ENCODE measurements at places on chromosomes 4 and X.

DNA sequence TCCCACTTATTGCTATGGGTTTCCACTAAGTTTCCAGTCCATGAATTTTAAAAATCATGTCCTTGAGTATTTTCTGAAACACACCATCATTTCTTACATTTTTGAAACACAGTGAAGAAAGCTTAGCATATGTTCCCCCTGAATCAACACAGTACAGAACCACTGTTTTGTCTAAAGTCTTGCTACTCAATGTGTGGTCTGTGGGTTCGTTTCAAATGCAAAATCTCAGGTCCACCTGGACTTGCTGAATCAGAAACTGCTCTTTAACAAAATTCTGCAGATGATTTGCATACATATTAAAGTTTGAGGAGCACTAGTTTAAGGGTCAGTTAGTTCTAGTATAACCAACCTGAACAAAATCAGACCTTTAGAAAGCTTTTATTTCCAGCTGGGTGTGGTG lies 60.4 kb downstream of the SUPT20HL2 start:
- no peaks in the 10 kb centered on the region for H3K27me3 ChIP-seq
- H3K4me1 ChIP-seq: no peaks in the 10 kb centered on the region
- no peak for DNase-seq
- no peaks in the 10 kb centered on the region for H3K36me3 ChIP-seq

- no peaks in the 10 kb centered on the region for H3K27me3 ChIP-seq
- H3K4me3 ChIP-seq: no peak overlapping the region
- no peaks in the 10 kb centered on the region for H3K36me3 ChIP-seq
- H3K27ac ChIP-seq: no peak overlapping the region
Measured at GRCh38 chr4:15875663-15876460, 62.7 kb downstream of the FGFBP1 start.

DNA sequence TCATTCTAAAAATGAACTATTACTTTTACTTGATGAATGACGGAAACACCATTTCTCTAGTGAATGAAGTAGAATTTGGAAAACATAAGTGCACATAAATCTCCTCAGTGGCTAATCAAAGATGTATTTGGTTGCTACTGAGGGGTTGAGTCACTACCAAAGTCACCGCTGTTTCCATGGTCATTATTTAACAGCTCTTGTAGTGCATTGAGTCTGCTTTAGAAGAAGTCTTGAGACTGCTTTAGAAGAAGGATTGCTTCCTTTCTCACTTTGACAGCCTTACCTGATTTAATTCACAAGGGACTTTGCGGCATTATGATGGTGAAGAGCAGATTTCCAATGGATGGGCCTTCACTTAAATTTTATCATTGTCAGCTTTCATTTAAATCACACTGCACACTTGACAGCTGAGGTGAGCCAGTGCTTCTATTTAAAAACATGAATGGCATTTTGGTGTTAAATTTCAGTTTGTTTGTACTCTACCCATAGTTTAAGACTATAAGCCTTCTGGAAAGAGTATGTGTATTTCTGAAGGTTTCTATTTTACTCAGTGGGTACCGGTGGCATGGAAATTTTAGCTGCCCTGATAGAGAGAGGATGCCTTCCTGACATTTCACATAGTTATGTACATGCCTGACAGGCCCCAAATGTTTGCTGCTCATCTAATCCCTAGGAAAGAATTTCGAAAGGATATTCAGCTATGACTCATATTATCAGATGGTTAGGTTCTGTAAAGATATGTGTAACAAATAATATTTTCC lies 9.5 kb downstream of the ASB5 start:
- no peaks in the 10 kb centered on the region for H3K36me3 ChIP-seq
- H3K27ac ChIP-seq: no peak overlapping the region
- H3K4me3 ChIP-seq: no peak overlapping the region
- no peak for DNase-seq
- H3K4me1 ChIP-seq: no peaks in the 10 kb centered on the region

GRCh38 chrX:21675931-21676330 lies 17.8 kb upstream of the KLHL34 start:
- no peaks in the 10 kb centered on the region for H3K4me1 ChIP-seq
- no peaks in the 10 kb centered on the region for H3K36me3 ChIP-seq
- no peak overlapping the region for H3K27ac ChIP-seq
- no peak for DNase-seq
- no peak overlapping the region for H3K4me3 ChIP-seq

GRCh38 chrX:103376118-103376978 lies at the start of gene BEX3:
Gene BEX3 (plus strand): TSS chrX:103376538. CDS start chrX:103377522, 984 bp downstream.
- H3K4me3 ChIP-seq: peak within 1 kb of the TSS; percentile 37
- H3K27me3 ChIP-seq: no peaks in the 10 kb centered on the region
- DNase-seq: peak; percentile 58
- no peaks in the 10 kb centered on the region for H3K4me1 ChIP-seq
- no peaks in the 10 kb centered on the region for H3K36me3 ChIP-seq

- no peak overlapping the region for H3K27ac ChIP-seq
- H3K36me3 ChIP-seq: no peaks in the 10 kb centered on the region
- no peaks in the 10 kb centered on the region for H3K27me3 ChIP-seq
- no peaks in the 10 kb centered on the region for H3K4me1 ChIP-seq
- DNase-seq: peak; percentile 14
Measured at GRCh38 chrX:15468036-15468435, 25.1 kb downstream of the PIR start.

GRCh38 chrX:154918060-154918483 lies 31.9 kb downstream of the F8A1 start:
- no peaks in the 10 kb centered on the region for H3K4me1 ChIP-seq
- no peaks in the 10 kb centered on the region for H3K27me3 ChIP-seq
- H3K4me3 ChIP-seq: no peak overlapping the region
- H3K36me3 ChIP-seq: no peaks in the 10 kb centered on the region

DNA sequence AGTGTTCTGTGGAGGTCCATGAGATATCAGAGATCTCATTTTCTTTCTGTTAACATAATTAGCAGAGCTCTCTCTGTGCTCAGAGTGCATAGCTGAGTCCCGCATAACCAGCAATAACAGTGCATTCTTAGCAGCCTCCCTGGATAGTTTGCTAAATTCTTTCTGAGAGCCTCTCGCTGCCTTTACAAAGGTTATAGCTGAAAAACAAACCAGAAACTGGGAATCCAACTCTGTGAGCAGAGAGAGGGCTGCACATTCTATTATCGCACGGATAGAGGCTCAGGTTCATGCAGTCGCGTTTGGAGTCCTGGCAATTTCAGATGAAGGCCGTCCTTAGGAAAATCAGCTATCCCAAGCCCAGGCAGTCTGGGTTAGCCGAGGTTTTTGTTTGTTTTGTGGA lies 1.2 kb downstream of the ENPP6 start:
- H3K27me3 ChIP-seq: no peaks in the 10 kb centered on the region
- H3K27ac ChIP-seq: no peak overlapping the region
- no peak for DNase-seq
- H3K36me3 ChIP-seq: no peaks in the 10 kb centered on the region
- H3K4me3 ChIP-seq: no peak overlapping the region

DNA sequence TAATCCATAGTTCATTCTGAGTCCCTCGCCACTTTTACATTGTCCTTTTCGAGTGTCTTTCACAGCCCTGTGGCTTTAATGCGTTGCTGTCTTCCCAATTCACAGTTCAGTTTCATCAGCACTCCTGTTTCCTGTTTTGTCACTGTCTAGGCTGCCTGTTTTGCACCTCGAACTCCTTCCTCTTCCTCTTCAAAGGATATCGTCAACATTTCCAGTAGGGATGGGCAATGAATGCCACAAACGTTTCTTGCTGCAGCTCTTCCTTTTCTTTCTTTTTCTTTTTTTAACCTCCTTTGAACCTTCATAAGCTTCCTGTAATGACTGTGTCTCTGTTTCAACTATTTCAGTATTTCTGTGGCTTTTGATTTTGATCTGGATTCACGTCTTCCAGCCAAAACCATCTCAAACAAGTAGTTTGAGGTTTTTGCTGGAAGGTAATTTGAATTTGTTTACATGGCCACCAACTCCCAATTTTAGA lies 105.4 kb downstream of the ANXA3 start:
- H3K36me3 ChIP-seq: no peaks in the 10 kb centered on the region
- H3K4me3 ChIP-seq: no peak overlapping the region
- H3K27ac ChIP-seq: no peak overlapping the region
- H3K4me1 ChIP-seq: peaks cover 5% of the 10 kb centered on the region

GRCh38 chrX:83004012-83004411 lies 504.1 kb upstream of the POU3F4 start:
- DNase-seq: no peak
- H3K4me3 ChIP-seq: no peak overlapping the region
- H3K36me3 ChIP-seq: no peaks in the 10 kb centered on the region
- H3K27me3 ChIP-seq: no peaks in the 10 kb centered on the region

- no peak overlapping the region for H3K27ac ChIP-seq
- no peaks in the 10 kb centered on the region for H3K36me3 ChIP-seq
- H3K27me3 ChIP-seq: no peaks in the 10 kb centered on the region
- H3K4me3 ChIP-seq: no peak overlapping the region
- no peak for DNase-seq
Measured at GRCh38 chr4:120088507-120088906, 21.9 kb upstream of the MAD2L1 start.

DNA sequence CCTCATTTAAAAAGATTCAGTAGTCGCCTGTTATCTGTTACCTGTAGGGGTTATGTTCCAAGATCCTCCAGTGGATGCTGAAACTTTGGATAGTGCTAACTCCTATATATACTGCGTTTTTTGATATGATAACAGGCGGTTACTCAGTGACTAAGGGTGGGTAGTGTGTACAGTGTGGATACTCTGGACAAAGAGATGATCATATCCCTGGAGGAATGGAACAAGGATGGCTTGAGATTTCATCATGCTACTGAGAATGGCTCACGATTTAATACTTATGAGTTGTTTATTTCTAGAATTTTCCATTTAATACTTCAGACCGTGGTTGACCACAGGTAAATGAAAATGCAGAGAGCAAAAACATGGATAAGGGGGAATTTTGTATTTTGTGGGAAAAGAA lies 21.5 kb downstream of the FAM47E start:
- H3K36me3 ChIP-seq: no peaks in the 10 kb centered on the region
- no peaks in the 10 kb centered on the region for H3K4me1 ChIP-seq
- H3K4me3 ChIP-seq: no peak overlapping the region
- H3K27ac ChIP-seq: no peak overlapping the region

DNA sequence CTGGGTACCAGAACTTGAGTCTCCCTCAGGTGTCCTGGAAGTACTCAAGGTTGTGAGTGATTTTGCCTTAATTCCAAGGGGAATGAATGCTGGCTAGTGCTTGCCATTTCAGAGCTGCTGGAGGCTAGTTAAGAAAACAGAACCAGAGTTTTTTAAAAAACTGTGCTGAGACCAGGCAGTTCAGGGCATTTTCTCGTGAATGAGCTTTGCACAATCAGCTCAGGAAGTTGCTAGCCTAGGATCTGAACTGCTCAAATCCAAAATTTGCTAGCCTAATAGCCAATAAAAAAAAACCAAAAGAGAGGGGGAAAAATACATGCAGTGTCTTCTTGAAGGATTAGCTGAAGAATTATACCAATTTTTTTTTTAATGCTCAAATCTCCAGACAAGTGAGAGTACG lies 292.7 kb downstream of the FBXW7 start:
- H3K4me3 ChIP-seq: no peak overlapping the region
- DNase-seq: no peak
- no peaks in the 10 kb centered on the region for H3K27me3 ChIP-seq
- H3K36me3 ChIP-seq: no peaks in the 10 kb centered on the region
- H3K27ac ChIP-seq: no peak overlapping the region

GRCh38 chr4:100177126-100177525 lies 13.1 kb downstream of the DDIT4L start:
- H3K27me3 ChIP-seq: no peaks in the 10 kb centered on the region
- no peaks in the 10 kb centered on the region for H3K4me1 ChIP-seq
- H3K36me3 ChIP-seq: no peaks in the 10 kb centered on the region
- H3K27ac ChIP-seq: no peak overlapping the region
- no peak overlapping the region for H3K4me3 ChIP-seq

- H3K27ac ChIP-seq: peak overlapping the region; percentile 41
- peaks cover 43% of the 10 kb centered on the region for H3K4me1 ChIP-seq
- no peak overlapping the region for H3K4me3 ChIP-seq
- H3K27me3 ChIP-seq: no peaks in the 10 kb centered on the region
Measured at GRCh38 chr4:56981795-56982201, 3.1 kb downstream of the POLR2B start.

DNA sequence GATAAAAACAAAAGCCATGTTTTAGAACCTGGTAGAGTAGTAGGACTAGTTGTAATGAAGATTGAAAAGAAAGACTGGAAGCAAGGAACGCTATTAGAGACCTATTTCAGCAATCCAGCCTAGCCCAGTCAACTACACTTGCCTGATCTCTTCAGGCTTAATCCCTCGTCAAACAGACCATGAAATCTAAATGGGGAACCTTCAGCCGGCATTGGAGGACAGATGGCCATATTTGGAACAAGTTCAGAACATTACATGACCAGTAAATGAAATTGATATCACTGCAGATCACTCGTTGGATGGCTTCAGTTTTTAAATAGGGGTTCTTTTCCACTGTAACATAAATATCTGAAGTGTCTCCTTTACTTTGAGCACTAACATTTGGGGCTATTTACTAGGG lies 84.8 kb upstream of the WDR44 start:
- no peaks in the 10 kb centered on the region for H3K27me3 ChIP-seq
- no peaks in the 10 kb centered on the region for H3K4me1 ChIP-seq
- H3K4me3 ChIP-seq: no peak overlapping the region
- DNase-seq: no peak

- no peaks in the 10 kb centered on the region for H3K4me1 ChIP-seq
- H3K27ac ChIP-seq: peak overlapping the region; percentile 47
- peak; percentile 70 for DNase-seq
- H3K27me3 ChIP-seq: no peaks in the 10 kb centered on the region
- no peak overlapping the region for H3K4me3 ChIP-seq
- no peaks in the 10 kb centered on the region for H3K36me3 ChIP-seq
Measured at GRCh38 chrX:74535408-74536151, 78.8 kb downstream of the RLIM start.

DNA sequence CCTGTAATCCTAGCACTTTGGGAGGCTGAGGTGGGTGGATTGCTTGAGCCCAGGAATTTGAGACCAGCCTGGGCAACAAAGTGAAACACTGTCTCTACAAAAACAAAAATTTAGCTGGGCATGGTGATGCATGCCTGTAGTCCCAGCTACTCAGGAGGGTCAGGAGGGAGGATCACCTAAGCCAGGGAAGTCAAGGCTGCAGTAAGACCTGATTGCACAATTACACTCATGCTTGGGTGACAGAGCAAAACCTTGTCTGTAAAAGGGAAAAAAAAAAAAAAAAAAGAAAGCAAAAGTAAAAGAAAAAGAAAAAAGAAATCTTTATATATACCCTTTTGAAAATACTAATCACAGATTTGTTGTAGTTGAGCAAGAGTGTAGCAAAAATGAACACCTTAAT lies 801.0 kb upstream of the IGFBP7 start:
- no peak for DNase-seq
- H3K4me3 ChIP-seq: no peak overlapping the region
- H3K27ac ChIP-seq: no peak overlapping the region

DNA sequence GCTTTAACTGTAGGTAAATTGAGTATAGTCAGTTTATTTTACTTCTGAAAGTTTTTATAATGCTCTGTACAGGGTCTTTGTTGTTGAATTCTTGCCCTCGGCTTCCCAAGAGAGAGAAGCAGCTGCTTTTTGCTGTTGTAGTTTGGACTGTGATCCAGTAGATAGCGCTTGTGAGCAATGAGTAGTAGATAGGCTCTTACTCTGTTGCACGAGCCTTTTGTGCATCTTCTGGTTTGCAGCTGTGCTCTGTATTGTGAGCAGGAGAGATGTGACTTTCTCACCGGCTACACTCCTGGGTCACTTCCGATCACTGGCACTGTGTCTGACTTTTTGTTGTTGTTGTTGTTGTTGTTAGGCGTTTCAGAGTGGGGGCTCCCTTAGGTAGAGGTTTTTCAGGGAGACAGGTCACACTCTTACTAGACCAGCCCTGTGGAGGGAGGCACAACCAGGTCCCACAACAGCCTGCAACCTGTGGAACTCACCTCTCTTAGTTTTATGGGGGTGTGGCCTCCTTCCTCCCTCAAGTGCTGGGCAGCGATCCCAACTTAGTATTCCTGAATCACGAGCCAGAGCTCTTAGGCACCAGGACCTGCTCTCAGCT lies 822.1 kb upstream of the GALNTL6 start:
- no peak overlapping the region for H3K27ac ChIP-seq
- no peaks in the 10 kb centered on the region for H3K36me3 ChIP-seq
- H3K27me3 ChIP-seq: no peaks in the 10 kb centered on the region
